AG10803 (cell line): ENCODE measurements at places on chromosomes 1 and 21.

DNA sequence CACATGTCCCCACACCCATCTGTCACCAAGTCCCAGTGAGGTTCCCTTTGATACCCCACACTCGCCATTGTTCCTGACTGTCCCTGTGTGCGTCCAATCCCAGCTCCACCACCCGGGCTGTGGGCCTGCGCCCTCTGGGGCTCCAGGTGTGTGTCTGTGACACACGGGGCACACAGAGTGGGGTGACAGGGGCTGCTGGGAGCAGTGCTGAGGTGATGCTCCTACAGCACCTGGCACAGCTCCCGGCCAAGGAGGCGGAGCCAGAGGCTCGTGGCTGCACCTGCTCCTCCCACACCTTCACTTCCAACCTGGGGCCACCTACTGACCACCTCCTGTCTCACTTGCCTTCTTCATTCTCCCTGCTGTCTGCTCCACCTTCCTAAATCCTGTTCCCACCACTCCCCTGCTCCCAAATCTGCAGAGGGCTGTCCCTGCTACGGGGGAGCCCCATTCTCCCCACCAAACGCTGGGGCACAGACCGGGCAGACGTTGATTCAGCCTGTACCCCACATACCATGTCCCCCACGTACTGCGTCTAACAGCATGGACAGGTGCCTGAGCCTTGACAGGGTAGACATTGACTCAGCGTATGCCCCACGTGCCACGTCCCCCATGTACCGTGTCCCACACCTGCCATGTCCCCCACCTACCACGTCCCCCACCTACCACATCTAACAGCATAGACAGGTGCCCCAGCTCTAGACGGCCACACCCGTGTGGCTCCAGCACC is 16.4 kb downstream of the WDR4 start:
- DNase-seq, result no peak

- DNase-seq, result no peak
Measured at GRCh38 chr1:3217181-3217641, 148.2 kb downstream of the PRDM16 start.

GRCh38 chr1:36321119-36321951 is 2.1 kb downstream of the EVA1B start:
- DNase-seq, result peak; percentile 96

- DNase-seq, result no peak
Measured at GRCh38 chr1:207088701-207089626, at the start of gene C4BPB. Gene C4BPB (plus strand): TSS chr1:207088860. CDS start chr1:207089532, 672 bp downstream.

DNA sequence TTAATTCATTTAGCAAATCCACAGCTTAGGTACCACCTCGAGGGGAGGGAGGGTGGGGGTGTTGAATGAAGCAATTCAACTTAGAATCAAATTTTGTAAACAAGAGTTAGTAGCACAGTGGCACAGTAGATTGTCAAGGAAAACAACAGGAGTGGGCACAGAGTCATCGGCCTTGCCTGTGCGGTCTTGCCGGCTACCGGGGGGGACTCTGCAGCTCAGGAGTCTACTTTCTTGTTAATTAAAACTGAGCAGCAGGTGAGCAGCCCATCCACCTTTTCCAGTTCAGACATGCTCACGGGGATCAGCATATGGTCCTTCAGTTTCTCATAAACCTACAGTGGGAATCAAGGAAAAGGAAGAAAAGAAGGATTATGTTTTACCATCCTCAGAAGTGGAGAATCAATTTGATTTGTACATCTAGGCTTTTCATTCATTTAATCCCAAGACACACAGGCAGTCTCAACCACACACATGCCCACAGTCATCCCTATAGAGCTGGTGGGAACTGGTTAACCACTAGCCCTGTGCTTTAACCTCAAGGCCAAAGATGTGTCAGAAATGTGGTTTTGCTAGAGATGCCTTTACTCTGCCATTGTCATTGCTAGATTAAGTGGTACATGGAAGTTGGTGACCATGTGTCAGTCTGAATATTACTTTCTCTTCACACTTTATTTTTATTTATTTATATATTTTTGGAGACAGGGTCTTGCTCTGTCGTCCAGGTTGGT is 45.0 kb upstream of the BCL10 start:
- peak; percentile 83 for DNase-seq

DNA sequence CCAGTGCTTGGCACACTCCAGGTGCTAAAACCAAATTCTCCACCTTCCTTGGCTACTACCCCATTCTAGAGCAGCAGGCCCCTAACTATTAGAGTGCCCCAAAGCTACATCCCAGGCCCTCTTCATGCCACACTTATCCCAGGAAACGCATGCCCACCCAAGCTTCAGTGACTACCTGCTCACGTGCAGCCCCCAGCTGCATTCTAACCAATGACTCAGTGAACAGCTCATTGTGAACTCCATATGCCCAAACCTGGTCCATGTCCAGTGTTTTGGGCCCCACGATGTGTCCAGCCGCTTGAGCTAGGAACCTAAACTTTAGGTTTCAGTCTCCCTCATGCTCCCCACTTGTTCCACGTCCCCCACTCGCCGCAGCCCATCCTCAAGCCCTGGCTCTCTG is 41.5 kb downstream of the NKAIN1 start:
- no peak for DNase-seq

DNA sequence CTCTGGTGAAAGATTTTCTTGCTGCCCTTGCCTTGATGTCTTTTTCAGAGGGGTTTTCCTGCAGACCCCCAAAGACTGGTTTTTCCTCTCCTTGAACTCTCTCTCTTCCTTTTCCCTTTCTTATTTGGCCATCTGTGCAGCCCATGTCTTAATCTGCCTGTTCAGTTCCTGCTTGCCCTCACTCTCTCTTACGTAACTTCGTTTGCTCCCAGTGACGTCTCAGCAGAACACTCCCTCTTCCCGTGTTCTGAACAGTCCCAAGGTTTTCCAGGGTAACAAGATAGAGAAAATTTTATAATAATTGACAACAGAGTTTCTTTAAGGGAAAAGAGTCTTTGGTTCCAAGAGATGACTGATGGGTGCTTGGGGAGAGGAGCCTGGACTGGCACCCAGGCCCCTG is 109.1 kb upstream of the LMO4 start:
- DNase-seq, result no peak
